NCI-H526 treated with DMSO at 0.1 percent for 48 hours (cell line): ENCODE measurements at places on chromosomes 1 and 21.

GRCh38 chr21:15135867-15136629 is 71.2 kb upstream of the NRIP1 start:
- no peak for DNase-seq

GRCh38 chr1:86365896-86366295 is 30.2 kb downstream of the ODF2L start:
- no peak for DNase-seq

GRCh38 chr21:43652616-43653015 is 6.7 kb downstream of the HSF2BP start:
- DNase-seq, result no peak

DNA sequence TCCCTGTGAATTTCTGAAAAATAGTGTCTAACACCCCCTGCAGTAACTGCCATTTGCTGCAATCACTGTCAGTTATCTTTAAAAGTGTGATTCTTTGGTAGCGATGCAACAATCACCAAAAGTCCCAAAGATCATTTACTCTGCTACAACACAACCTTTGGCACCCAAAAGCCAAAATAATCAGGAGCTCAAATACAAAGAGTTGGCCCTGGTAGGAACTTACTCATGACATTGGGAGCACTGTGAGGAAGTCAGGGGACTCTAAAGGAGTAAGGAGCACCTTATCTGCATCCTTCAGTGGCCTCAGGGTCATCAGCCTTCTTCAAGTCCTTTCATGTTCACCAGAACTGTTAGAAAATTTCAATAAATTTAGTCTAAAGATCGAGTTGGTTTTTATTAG is 54.6 kb downstream of the SLC16A1 start:
- DNase-seq, result no peak
